ENCODE measurements at places on chromosomes 12 and 14.

- DNase-seq, result no peak
Measured at GRCh38 chr12:123367511-123367910, 2.9 kb upstream of the SBNO1 start.

GRCh38 chr12:131559517-131560516, 151.1 kb upstream of the SFSWAP start:
- peak; percentile 51 for DNase-seq

DNA sequence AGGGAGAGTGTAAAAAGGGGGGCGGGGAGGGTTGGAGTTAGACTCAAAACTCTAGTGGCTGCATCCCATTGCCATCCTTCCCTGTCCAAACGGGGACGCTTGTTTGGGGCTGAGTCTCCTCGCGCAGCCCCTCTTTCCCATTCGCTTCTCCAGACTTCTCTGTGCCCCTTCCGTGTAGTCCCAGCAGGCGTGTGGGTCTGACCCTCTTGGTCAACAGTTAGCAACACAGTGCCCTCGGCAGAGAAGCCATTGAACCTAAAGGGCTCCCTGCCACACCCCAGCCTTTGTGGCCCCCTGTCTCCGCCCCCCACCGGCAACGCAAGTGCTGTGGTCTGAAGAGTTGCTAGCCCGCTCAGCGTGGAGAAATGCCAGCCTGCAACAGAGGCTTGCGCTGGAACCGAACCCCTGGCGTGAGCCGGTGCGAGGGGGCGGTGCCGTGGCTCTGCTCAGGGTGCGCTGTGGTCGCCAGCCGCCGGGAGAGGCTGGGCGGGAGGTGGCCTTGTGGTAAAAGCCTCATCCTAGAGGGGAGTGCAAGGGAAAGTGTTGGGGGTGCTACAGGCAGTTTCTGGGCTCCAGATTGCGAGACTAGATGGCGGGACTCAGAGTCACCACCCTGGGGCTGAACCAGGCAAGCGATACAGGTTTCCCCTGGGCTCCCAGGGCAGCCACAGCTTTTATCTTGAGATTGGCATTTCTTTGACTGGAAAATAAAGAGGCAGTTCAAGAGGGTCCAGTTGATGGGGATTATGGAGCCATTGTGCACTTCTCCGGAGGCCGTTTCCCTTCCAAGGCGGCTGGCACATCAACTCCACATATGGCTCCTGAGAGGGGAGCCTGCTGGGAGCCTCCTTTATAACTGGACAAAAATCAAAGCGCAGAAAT, 2.1 kb downstream of the PLXNC1 start:
- DNase-seq, result peak; percentile 45

DNA sequence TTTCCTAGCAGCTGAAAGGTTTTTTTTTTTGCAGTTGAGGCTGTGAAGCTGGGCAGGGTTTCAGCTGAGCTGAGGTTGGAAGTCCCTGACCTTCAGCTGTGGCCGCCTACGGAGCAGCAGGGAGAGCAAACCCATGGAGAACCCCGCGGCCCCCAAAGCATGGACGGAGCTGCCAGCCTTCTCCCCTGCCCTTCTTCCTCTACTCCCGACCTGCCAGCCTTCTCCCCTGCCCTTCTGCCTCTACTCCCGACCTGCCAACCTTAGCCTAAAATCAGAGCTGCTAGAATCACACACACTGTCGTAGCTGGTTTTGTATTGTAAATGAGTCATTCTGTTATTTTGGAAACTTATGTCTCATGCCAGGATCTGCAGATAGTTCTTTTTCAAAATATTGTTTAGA, 74.6 kb downstream of the PPP2R5C start:
- DNase-seq, result no peak

GRCh38 chr12:27163048-27163715, 80.8 kb upstream of the C12orf71 start:
- DNase-seq, result no peak

GRCh38 chr12:65867394-65867793, 43.1 kb downstream of the HMGA2 start:
- DNase-seq, result no peak

GRCh38 chr12:117919479-117919878, 49.3 kb downstream of the KSR2 start:
- DNase-seq, result no peak

DNA sequence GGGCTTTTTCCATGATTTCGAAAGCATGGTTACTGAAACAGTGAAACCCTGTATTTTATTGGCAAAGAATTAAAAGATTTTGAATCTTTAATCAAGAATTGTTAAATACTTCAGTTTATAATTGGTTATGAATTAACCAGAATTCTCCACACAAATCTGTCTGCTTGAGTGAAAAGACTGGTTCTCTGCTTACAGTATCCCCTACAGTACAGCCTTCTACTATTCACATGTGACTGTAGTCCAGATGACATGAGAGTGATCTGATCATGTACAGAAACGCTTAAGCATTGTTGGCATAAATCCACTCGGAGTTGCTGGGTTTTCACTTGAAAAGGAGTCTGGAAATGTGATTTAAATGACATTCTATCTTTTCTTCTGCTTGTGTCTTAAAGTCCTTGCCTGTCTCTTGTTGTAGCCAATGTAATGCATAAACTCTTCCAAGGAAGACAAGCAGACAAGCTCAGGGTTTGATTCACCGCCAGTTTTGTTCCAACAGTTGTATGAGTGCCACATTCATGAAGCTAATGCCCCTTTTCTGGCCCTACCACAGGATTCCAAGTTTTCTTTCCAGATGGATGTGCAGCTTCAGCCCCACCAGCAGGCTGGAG, 222.0 kb upstream of the LRIG3 start:
- DNase-seq, result no peak

DNA sequence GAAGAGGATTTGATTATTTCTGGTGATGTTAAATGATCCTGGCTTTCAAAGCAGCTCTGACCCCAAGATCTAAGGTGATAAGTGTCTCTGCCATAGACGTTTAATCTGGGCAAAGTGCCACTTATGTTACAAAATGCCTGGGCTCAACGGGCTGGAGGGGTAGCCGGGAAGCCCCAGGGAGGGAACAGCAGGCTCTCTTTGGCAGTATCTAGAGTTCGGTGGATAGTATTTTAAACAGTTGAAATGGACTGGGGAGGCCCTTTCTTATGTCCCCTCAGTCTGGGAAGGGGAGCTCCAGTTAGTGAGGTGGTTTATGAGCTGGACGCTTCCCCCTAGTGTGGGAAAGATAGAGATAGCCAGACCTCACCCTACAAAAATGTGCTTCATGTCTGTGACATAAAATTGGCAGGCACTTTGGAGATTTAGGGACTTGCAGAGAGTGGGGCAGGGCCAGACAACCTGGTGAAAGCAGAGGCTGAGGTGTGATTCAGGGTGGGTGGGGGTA, 5.5 kb upstream of the HOXC11 start:
- no peak for DNase-seq

DNA sequence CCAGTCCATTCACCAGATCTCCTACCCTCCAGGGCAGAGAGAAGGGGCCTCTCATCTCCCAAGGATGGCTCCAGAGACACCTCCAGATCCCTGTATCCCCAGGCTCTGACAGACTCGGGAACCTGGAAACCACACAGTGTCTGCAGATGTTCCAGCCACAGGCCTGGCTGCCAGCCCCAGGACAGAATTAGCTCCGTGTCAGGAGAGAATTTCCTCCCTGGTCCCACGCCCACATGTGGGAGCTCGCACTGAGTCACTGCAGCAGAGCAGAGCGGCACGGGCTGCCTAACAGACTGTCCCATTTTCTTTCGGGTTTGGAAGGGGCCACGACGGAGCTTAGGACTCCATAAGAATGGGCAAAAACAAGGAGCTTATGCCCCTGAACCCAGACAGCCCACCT, 33.6 kb downstream of the CMKLR1 start:
- DNase-seq, result no peak

DNA sequence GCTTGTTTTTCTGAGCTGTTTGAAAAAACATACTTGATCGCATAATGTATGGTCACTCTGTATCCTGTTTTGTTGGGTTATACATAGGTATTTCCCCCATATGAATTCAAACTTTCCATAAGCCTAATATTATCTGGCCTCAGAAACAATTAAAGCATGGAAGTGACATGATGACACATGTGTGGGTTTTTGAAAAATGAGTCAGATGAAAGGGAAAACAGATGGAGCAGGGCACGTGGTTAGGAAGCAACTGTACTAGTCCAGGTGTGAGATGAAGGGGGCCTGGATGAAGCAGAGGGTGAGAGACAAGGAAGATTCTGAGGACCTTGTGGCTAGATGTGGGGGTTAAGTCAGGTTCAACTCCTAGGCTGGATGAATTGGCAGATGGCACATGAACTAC, 92.7 kb upstream of the DNM1L start:
- no peak for DNase-seq

- DNase-seq, result no peak
Measured at GRCh38 chr12:46896680-46897079, 70.9 kb upstream of the SLC38A4 start.

- peak; percentile 84 for DNase-seq
Measured at GRCh38 chr12:122190842-122191668, 8.1 kb downstream of the LRRC43 start.

- DNase-seq, result no peak
Measured at GRCh38 chr12:62933602-62934238, 1.2 kb downstream of the PPM1H start.

DNA sequence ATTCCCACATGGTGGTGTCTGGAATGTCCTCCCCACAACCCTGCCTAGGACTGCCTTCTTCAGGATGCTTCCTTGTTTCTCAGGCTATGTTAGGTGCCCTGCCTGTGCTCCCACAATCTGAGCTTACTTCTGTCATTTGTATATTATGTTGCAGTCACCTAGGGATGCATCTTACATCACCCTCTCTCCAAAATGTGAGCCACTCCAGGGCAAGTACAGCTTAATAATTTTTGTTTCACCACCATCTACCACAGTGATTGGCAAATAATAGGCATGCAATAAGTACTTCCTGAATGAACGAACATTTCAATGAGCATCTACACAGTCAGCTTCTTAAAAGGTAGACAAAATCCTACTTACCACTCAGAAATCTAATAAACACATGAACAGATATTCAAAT, 37.6 kb downstream of the ZFYVE26 start:
- DNase-seq, result no peak

DNA sequence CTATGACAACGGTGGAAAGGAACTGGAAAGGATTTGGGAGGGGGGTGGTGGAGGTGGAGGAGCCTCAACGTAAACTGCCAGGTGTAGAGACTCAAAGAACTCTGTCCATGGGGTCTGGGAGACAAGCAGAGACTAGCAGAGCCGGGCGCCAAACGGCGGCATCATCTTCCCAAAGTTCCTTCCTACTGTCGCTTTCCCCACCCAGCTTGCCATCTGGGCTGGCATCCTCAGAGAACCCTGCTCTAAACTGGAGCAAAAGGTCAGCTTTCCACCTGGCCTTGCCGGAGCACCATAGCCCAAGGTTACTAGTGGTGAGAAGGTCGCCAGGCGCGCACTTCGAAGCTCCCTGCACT, 4.0 kb upstream of the IRF2BPL start:
- no peak for DNase-seq
